ENCODE measurements at places on chromosomes 2 and 18. TPM values are rescaled to one million over a fixed set of nuclear protein-coding genes. Genes with fewer than 3 reads are reported as not detected.

Gene GPR45
- total RNA-seq, result not detected

Gene SLC9A4
- total RNA-seq, result not detected

Gene HPCAL1
- 18.4 TPM for total RNA-seq

Gene PDE1A
- total RNA-seq, result 1.5 TPM

Gene TOGARAM2
- total RNA-seq, result 28.6 TPM

Gene RAX
- not detected for total RNA-seq

Gene CYP27A1
- 46.8 TPM for total RNA-seq

Gene CMPK2
- total RNA-seq, result 1.6 TPM

Gene COX7A2L
- total RNA-seq, result 62.2 TPM

All from psoas muscle (tissue), 8 donors.